ENCODE measurements at places on chromosomes 3 and 15.

DNA sequence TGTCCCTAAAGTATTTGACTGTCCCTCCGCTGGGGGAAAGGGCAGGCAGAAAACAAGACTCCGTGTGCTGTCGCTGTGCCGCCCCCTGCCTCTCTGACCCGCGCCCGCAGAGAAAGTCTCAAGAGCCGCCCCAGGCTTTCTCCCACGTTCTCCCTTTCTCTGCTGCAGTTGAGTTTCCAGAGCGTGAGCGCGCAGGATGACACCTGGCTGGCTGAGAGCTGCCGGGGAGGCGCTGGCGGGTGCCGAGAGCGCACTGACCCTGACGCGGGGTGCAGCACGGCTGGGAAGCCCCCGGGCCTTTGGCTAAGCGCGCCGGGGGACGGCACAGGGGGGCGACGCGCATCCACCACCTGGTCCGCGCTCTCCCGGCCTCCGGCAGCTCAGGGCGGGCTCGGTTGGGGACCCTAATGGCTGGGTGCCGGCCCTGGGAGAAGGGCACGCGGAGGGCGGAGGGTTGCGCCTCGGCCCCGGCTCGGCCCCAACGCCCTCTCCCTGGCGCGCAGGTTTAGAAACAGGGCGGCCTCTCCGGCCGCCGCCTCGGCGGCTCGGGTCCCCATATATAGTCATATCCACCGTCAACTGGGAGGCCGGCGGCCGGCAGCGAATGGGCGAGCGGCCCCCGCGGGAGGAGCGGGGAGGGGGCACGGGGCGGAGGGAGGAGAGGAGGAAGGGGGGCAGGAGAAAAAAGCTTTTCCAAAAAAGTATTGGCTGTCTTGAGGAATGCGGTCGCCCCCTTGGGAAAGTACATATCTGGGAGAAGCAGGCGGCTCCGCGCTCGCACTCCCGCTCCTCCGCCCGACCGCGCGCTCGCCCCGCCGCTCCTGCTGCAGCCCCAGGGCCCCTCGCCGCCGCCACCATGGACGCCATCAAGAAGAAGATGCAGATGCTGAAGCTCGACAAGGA is at the start of gene TPM1:
TPM1 (plus strand) TSS at position 774 of the 903 bp plus-strand sequence; CDS start at position 857, 83 bp downstream.
- ATAC-seq, result peak; percentile 83

DNA sequence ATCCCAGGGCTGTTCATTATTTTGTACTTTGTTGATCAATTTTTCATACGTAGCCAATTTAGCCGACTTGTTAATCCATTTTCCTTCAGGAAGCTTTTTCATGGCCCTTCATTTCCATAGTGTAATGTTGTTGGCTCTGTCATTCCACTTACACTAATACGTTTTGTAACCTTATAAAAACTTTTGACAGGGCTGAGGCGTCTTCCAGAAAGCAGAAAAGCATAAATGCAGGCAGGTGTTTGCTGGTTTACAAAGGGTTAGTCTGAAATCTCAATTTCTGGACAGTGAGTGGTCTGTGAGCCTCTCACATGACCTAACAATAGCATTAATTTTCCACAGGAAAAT is 444.0 kb downstream of the OTOL1 start:
- ATAC-seq, result no peak

DNA sequence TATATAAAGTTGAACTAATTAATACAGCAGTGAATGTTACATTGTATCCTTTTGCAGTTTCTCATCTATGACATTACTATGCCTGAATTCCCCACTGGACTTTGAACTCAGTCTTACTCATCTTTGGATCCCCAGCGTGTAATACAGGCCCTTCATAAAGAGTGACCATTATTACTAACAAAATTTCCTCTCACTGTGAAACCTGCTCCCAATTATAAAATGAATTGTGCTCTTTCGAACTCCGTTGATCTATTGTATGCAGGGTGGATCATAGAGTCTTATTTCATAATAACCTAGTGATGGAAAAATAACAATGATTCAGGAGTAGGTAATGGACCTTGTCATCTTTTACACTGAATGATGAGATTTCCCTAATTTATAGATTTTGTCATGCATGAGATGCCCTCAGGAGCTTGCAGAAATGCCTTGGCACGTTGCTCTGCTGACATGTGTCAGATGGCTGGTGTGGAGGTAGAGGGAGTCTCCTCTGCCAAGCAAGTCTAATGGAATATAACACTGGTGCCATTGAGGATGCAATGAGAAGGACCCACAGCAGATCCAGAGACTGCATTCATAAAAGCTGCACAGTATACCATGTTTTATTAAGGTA is 25.5 kb downstream of the B3GNT5 start:
- no peak for ATAC-seq

GRCh38 chr3:168803536-168803935 is 707.8 kb upstream of the GOLIM4 start:
- no peak for ATAC-seq

DNA sequence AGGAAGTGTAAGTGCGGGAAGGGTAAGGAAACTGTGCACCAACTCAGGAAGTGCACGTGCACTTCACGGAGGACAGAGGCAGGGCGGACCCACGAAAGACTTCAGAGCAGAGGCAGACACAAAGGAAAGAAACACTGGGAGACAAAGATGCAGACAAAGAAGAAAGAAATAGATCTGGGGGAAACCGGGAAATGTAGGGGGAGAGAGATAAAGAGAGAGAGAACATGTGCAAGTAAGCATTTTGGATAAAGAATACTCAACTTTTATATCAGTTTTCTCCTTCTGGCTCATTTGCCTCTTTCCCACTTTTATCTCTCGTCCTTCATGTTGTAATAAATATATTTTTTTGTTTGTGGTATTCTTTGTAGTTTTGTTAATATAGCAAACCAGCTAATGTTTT is 204.2 kb downstream of the WDR72 start:
- ATAC-seq, result no peak

GRCh38 chr3:134846911-134847317 is 51.9 kb downstream of the EPHB1 start:
- ATAC-seq, result peak; percentile 44

DNA sequence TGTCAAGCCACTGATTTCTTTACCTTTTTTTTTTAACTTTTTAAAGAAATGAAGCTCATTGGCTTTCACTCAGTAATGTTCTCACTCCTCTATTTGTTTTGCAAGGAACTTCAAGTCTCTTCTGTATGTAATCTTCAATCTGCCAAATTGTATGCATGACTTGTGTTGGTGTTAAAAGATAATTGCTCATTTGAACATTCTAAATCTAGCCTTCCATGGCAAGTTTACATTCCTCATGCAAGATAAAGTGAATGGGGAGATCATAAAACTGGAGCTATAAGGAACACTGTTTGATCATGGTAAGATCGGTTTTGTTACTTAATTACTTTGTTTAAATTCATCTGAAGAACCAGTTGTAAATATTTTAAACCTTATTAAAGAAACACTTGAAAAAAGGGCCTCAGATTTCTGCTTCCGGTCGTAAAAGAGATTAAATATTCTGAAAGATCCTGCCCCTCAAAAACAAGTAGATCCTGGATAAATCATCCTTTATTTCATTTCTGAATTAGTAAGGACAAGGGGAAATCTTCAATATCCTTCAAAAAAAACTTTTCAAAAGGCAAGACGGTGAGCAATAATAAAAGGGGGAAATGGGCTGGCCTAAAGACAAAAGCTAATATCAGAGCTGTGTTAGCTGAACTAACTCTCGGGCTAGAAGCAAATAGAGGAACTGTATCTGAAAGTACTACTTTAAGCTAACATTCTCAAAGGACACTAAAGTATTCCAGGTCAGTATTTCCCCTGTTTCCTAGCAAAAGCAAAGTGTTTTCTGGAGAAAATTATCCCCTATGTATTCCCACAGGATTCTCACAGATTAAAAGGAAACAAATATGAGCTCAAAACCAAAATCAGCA is 107.0 kb upstream of the ATP11B start:
- no peak for ATAC-seq

DNA sequence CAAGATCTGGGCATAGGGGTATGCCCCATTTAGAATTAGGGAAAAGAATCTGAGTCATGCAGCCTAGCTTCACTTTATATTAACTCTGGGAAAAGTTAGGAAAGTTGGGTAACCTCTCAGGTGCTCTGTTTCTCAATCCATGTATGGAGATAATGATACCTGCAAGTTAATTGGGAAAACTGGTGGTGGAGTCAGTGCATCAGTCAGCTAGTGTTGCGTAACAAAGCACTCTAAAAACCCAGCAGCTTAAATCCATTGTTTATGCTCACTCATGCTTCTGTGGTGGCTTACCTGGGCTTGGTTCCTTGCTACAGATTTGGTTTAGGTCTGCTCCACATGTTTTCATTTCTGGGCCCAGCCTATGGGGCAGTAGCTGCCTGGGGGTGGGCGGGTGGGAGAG is 91.0 kb downstream of the SMAD3 start:
- ATAC-seq, result no peak

GRCh38 chr15:88256279-88257230 is at the start of gene NTRK3:
Gene NTRK3 (minus strand): TSS chr15:88256739. CDS start chr15:88256153, 586 bp downstream.
- ATAC-seq, result no peak

GRCh38 chr3:155423526-155424322 is 130.2 kb upstream of the STRIT1 start:
- ATAC-seq, result no peak

DNA sequence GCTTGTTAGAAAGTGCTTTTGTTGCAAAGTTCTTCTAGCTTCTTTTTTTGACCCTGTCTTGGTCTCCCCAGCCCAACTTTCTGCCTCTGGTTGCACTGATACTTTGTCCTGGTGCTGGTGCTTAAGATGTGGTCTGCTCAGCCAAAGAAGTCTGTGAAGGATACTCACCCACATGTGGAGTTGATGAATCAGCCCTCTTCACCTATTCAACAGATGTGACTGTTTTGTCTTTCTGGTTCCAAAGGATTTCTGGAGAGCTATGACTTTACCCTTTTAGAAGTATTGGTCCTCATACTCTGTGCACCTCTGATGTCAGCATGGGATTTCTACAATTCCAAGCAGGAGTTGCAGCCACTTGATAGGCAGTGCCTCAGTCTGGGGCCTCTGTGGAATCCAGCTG is 84.1 kb downstream of the PCCB start:
- ATAC-seq, result no peak

DNA sequence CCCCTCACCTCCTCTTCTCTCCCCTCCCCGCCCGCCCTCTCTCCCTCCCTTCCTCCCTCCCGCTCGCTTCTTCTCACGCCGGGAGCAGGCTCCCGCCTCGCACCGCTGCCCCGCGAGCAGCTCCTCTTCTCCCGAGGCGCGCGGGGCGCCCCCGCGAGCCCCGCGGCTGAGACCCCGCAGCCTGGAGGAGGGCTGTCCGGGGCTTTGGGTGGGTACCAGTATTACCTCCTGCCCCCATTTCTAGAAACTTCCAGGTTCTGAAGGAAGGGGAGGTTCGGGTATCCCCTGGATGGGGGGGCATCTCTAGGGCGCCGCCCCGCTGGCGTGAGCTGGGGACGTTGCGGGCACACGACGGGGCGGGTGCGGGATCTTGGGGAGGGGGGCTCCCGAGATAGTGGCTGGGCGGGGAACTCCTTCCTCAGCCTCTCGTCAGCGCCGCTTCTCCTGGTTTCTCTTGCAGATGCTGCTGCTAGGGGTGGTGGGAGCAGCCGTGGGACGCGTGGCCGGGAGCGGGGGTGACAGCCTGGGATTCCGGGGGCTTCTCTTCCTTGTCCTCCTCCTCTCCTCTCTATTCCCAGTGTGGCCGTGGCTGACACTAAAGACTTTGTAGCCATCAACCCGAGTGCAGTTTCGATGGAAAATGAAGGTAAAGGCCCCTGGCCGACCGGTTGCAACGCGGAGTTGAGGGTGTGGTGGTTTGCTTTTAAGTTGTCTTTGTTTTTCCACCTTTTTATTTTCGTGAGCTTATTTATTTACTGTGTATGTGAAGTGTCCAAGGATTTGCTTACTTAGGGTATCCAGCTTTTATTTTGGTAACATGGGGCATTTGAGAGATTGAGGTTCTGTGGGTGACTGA is 474 bp downstream of the ATP2C1 start:
- ATAC-seq, result peak; percentile 23

DNA sequence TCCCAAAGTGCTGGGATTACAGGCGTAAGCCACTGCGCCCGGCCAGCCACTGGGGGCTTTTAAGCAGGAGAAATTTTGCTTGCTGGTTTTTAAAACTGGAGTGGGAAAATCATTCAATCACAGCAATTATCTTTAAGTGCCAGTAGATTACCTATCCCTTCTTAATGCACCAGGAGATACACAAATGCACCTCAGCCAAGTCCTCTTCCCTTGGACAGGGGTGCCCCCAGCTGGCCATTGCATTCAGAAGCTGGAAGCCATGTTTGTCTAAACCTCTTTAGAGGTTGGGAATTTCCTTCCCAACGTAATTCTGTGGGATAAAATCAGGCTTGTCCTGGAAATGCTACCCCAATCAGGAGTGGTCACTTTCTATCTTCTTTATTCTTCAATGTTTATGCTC is 26.6 kb downstream of the MIX23 start:
- ATAC-seq, result no peak

GRCh38 chr3:111471831-111472230 is 70.2 kb upstream of the CD96 start:
- no peak for ATAC-seq

DNA sequence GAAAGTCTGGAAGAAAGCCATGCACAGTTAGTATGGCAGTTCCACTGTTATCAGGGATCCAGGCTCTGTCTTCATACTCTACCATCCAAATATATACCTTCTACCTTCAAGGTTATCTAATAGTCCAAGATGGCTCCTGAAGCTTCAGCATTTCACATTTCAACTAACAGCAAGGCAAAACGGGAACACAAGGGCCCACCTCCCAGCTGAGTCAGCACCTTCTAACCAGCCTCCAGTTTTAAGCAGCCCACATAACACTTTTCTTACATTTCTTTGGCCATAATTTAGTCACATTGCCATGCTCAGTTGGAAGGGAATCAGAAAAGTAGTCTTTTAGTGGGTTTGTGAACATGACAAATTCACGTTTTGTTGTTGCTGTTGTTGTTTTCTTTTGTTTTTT is 15.4 kb upstream of the MSL2 start:
- no peak for ATAC-seq

DNA sequence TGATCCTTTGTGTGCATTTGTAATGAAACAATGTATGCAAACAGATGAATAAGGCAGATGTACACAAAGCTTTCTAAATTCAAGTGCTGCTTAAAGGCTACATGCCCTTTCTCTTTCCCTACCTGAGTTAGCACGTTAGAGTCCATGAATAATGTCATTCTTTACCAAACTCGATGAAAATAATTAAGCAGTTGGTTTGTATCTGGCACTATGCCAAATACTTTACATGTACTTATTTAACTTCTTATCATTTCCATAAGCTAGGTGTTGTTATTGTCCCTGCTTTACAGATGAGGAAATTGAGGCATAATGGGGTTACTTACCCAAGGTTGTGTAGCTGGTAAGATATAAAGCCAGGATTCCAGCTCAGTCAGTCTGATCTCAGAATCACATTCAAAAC is 2.4 kb downstream of the GPR171 start:
- no peak for ATAC-seq

- ATAC-seq, result peak; percentile 1
These were observed 682 bp downstream of the ITPKA start for GRCh38 chr15:41494190-41494921.

- no peak for ATAC-seq
These were observed 29.6 kb downstream of the FNDC3B start for GRCh38 chr3:172068977-172069376.
